GF-D8 (cell line): ENCODE measurements at places on chromosomes 4 and X.
A peak's percentile ranks its signal among the peaks of the same experiment; 100 is the strongest.

GRCh38 chrX:137290011-137290410 is 256.2 kb upstream of the GPR101 start:
- no peak for DNase-seq

DNA sequence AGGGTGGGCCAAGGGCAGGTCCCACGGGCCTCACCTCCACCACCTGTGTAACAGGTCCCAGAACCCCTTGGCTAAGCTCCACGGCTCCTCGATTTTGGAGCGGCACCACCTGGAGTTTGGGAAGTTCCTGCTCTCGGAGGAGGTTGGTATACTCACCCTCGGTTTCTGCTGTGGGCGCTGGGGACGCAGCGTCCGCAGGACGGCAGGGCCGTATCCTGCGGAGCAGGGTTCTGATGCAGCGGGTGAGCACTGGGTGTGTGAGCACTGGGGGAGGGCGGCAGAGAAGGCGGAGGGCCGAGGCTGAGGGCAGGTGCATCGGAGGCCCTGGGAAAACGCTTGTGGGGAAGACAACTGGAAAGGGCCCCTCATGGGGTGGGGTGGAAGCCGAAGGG is 11.0 kb downstream of the ATP5ME start:
- no peak for DNase-seq

- DNase-seq: no peak
These were observed 159.9 kb upstream of the SLIT2 start for GRCh38 chr4:20091781-20092180.

GRCh38 chrX:69019073-69019890 is 146.0 kb downstream of the PJA1 start:
- DNase-seq: no peak

GRCh38 chr4:31183256-31183655 is 463.1 kb downstream of the PCDH7 start:
- no peak for DNase-seq

DNA sequence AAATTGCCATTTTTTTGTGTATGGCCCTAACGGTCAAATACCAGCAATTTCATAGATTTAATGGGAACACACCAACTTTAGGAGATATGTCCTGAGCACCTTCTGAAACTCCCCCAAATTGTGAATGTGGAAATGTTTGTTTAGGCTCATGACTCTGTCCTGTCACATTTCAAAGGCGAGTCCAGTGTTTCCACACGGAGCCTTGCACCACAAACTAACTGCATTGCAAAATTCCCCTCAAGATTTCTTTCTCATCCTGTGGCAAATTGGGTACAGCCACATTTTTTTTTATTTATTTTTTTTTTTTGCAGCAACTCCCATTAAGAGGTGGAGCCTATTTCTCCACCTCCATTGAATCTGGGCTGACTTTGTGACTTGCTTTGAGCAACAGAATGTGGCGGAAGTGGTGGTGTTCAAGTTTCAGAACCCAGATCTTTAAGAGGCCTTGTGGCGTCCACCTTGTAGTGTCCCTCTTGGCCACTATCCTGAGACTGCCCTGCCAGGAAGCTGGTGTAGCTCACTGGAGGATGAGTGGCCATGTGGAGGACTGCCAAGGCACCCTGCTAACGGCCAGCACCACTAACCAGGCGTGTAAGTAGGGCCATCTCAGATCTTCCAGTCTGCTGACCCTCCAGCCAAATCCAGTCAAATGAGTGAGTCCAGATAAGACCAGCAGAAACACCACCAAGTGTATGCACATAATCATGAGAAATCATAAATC is 172.4 kb upstream of the SCML1 start:
- no peak for DNase-seq

GRCh38 chr4:47784222-47784621 is 53.6 kb downstream of the CORIN start:
- no peak for DNase-seq

DNA sequence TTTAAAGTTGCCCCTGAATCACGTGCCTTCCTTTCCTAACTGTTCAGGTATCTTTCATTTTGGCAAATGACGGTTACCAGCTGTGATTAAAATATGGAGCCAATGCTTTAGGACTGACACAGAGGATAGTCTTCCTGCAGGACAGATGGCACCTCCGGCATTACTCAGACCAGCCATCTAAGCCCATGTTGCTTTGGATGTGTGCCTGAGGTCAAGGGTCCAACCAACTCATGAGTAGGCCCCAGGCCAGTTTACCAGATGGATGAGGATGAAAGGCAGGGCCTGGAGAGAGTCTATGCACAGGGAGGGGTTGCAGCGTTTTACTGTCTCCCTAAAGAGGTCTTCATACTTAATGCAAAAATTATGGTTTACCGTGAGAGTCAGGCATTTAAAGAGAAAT is 174.0 kb upstream of the GATB start:
- DNase-seq: no peak

DNA sequence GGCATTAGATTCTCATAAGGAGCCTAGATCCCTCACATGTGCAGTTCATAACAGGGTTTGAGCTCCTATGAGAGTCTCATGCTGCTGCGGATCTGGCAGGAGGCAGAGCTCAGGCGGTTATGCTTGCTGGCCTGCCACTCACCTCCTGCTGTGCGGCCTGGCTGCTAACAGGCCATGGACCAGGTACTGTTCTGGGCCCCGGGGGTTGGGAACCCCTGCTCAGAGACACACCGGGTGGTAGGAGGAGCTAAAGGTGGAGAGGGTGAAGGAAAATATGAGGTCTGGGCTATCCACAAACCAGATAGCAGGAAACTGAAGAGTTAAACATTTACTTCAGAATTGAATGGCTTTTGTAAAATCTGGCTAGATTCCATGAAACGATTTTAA is 5.9 kb upstream of the F11 start:
- no peak for DNase-seq

- DNase-seq: no peak
These were observed 58.5 kb downstream of the PPA2 start for GRCh38 chr4:105415281-105415744.

DNA sequence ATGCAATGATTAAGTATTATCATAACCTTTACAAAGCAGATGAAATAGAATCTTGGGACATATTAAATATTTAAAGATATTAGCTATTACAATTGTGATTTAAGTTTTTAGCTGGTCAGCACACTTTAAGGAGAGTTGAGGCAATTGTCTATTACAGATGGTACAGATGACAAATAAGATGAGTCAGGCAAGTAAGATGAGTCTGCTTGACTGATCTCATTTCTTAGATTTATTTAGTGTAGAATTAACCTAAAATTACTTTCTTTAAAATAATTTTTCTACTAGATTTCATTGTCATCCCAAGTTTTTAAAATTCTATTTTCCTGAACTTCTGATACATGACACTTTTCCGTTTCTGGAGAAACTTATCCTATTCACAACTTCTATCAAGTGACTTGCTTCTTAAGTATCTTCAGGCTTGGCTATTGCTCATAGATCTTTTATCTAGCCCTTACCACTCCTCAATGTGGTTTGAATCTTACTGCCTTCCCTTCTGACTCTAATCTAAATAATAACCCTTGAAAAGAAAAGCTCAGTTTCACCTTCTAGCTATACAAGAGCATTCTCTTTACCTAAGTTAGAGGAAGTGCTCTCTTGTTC is 32.9 kb downstream of the CXCL1 start:
- no peak for DNase-seq

DNA sequence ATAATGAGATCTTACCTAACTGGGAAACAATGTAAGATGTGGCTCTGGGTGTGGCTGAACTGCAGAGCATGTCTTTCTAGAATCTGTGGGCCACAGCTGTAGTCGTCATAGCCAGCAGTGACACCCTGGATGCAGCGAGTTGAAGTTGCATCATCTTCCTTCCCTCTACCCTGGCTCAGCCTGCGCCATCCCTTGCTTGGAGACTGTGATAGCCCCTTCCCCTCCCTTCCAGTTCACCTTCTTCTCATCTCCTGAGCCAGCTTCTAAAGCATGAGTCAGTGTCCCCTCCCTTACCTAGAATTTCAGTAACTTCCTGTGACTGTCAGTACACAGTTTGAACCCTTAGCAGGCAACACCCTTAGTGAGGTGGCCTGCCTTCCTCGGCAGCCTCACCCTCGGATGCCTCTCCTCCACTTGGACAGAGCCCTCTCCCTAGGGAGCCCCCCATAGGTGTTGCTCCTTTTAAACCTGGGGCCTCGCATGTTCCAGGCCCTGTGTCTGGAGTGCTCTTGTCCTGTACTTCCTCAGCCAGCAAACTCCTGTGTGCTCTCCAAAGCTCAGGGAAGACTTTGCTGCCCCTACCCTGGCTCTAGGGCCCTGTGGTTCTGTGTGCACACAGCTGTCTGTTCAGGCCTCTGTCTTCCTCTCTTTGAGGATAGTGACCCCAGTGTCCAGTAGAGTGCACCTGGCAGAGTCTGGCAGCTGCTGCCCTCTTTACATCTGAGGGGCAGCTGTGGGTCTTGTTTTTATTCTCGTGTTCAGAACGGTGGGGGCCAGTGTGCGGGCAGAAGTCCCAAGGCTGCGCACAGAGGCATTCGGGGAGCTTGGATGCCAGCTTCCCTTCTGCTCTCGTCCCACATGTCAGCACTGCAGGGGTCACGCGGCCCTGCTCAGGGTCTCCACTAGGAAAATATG is 43.7 kb upstream of the TADA2B start:
- no peak for DNase-seq

DNA sequence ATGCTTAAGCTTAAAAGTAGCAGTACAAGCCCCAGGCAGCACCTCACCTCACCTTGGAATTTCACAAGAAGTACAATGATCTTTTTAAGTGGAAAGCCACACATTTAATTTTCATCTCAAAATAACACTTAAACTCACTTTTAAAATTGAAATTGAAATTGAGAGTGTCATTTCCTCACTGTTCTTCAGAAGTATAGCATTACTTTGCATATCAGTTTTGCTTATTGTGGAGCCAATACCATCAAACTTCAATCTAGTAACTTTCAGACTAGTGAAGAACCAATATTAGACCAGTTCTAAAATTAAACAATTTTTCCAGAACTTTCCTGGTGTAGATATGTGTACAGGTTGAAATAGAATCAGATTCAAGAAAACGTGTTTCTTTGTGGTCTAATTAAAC is 242.4 kb downstream of the NDST4 start:
- DNase-seq: no peak

DNA sequence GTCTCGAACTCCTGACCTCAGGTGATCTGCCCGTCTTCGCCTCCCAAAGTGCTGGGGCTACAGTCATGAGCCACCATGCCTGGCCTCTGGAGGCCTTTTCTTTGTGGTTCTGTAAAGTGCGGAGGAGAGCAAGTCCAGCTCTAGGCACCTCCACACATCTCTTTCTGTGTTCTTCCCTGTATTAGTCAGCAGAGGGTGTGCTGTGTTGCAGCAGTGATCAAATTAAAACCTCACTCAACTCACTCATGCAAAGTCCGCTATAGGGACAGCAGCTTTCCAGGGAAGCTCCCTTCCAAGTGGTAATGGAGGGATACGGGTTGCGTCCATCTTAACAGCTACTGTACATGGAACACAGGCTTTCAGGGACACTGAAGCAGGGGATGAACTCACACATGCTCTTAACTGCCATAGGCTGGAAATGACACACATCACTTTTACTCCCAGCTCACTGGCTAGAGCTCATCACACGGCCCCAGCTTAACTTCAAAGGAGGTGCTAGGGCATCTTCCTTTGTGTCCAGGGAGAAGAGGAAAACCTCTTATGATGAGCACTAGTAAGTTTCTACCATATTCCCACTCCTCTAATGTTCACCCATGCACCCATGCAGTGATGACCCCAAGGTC is 36.0 kb upstream of the CCNG2 start:
- no peak for DNase-seq

GRCh38 chrX:36957425-36958328 is 50.5 kb upstream of the FAM47C start:
- DNase-seq: no peak

DNA sequence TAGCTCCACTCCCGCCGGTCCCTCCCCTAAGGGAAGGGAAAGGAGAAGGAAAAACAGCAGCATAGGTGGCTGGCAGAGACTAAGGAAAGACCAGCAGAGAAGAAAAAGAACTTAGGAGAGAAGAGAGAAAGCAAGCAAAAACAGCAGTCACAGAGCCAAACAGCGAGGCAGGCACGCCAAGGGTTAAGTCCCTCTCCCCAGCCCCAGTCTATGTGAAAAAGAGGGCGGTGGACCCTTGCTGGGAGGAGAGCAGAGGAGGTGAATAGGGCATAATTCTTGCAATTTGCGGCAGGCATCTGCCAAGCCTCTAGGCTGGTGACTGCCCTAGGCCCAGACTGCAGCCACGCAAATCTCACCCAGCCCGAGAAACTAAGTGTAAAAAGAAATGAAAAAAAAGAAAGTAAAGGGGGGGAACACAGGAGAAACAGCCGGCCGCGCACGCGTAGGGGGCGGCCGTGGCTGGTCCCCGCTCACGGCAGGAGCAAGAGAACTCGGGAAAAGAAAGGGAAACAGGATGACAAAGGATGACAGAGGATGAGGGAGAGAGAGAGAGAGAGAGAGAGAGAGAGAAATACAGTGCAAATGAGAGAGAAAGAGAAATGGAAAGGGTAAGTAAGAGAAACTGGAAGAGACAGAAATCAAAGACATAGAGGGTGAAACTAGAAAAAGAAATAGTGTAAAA is 48.6 kb downstream of the MAGEA9 start:
- DNase-seq: no peak

- peak; percentile 3 for DNase-seq
These were observed 80.9 kb downstream of the IL21 start for GRCh38 chr4:122539861-122540465.

GRCh38 chr4:88097781-88098180 is 60.7 kb downstream of the ABCG2 start:
- no peak for DNase-seq

DNA sequence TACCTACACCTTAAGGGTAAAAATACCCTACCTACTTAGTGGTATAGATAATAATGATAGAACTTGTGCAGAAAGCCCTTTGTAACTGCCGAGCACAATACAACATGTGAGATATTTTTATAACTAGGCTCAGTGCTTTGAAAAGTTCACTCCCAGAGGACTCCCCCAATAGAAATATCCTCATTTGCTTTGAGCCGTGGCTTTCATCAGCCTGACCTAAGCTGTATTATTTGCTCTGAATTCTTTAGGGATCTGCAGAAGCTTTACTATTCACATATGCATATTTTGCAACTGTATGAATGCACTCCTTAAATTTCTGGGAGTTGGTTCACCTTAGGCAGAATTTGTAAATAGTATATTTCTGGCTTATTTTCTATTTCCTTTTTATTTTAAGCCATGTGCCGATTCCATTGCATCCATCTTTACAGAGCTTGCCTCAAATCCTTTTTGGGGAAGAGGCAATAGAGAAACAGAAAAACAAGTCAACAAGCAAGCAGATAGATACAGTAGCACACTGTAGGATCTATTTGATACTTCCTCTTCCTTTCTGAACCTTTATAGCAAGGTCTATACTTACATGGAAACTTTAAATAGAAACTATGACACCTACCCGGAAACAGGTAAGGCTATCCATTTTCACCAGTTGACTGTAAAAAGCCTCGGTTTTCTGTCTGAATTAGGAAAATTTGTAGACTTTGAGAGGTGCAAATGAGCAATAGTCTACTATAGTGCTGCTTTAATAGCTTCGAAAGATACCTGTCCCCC is 242.5 kb upstream of the VCX3A start:
- DNase-seq: no peak

- DNase-seq: no peak
These were observed 119.6 kb downstream of the CBLL2 start for GRCh38 chrX:22392133-22392948.

DNA sequence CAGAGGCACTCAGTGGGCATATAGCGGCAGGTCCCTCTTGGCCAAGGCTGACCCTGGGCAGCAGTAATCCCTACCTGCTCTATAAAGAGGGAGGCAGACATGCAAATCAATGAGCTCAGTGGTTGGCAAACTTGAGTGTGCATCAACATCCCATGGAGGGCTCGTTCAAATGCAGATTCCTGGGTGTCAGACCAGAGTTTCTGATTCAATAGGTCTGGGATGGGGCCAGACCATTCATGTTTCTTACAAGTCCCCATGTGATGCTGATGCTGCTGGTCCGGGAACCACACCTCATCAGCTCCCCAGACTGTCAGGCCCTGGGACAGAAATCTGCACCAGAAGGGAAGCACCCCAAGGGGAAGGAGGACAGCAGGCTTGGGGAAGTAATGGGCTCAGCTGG is 38.9 kb upstream of the HMGB3 start:
- no peak for DNase-seq
